ENCODE measurements at places on chromosomes 7 and 10.

- no peak for DNase-seq
Observed at GRCh38 chr7:134752006-134752760, 27.3 kb upstream of the CALD1 start.

GRCh38 chr7:6376820-6377219 is 70.9 kb downstream of the DAGLB start:
- no peak for DNase-seq

GRCh38 chr10:101120884-101121653 is 10.0 kb upstream of the TLX1 start:
- DNase-seq, result no peak

- DNase-seq, result no peak
Observed at GRCh38 chr7:134502463-134503371, 24.6 kb upstream of the AKR1B10 start.

DNA sequence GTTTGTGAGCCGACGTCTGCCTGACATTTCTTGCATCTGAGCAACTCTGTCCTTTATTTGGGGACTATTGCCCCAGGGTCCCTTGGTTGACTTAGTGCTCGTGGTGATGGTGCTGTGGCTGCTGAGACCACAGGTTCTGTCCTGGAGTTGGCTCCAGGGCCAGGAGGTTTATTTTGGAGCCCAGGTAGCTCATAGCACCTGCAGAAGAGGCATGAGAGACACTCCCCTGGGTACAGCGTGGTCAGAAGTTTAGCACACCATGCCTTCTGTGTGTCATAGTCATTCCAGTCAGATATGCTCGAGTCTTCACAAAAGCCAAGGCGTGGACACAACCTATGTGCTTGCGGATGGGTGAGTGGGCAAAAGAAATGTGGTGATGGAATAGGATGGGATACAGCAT is 496.9 kb downstream of the TCERG1L start:
- no peak for DNase-seq

DNA sequence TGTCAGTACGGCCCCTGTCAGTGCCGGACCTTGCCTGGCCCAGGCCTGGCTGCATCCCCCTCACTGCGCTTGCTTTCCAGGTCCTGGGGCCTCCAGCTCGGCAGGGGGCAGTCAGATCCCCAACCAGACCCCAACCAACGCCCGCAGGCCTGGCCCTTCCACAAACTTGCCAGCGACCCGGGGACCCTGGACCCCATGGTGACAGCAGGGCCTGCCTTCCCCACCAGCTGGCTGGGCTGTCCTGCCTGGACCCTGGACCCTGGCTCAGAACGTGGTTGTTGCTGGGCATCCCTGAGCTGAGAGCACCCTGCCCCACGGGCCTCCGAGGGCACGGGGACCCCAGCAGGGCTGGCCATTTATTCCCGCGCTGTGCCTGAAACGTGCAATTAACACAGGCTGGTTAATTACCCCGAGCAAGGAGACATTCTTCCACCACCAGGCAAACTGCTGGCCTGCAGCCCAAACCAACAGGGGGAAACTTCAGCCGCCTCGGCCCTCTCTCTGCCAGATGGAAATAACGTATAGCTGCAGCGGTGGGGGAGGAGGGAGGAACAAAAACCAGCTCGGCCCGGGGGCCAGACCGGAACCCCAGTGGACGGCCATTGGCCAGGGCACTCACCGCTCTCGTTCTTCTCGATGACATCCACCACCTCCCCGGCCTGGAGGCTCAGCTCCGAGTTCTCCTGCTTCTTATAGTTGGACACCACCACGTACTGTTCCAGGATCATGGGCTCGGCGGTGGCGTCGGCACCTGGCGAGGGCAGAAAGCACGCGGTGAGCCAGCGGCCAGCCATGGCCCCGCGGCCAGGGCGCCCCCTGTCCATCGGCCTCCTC is 167.1 kb downstream of the NEURL1 start:
- DNase-seq, result peak; percentile 26

GRCh38 chr10:81179805-81180452 is 642.2 kb downstream of the SH2D4B start:
- no peak for DNase-seq

DNA sequence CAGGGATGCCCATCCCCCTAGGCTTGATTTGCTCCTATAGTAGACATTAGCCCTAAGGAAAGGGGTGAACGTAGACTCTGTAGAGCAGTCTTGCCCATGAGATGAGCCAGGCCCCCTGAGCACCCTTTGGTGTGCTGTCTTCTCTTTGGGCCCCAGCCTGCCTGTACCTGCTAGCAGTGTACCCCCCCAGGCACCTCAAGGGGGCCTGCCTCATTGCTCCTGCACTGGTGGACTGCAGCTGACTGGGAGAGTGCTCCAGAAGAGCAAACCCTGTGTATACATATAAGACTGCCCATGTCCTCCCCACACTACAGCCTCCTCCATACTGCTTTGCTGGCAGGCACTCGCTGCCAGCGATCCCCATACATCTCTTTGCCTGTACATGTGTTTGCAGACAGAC is 206.7 kb downstream of the PCDH15 start:
- DNase-seq, result no peak

GRCh38 chr7:158005531-158005930 is 582.1 kb downstream of the PTPRN2 start:
- DNase-seq, result no peak

DNA sequence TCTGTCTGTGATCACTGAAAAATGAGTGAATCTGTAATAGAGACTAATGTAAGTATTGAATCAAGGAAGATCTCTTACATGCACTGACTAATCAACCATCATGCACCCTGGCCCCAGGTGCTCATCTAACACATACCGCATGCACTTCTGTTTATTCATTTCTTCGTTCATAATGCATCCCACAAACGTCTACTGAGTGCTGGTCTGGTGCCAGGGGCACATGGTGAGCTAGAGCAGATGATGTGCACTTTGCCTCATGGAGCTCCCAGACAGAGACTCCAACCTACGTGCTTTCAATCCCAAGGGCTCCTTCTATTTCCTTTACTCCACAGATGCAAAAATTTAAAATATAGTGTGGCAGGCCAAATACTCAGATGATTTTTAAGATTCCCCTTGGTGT is 10.7 kb downstream of the C10orf90 start:
- no peak for DNase-seq

DNA sequence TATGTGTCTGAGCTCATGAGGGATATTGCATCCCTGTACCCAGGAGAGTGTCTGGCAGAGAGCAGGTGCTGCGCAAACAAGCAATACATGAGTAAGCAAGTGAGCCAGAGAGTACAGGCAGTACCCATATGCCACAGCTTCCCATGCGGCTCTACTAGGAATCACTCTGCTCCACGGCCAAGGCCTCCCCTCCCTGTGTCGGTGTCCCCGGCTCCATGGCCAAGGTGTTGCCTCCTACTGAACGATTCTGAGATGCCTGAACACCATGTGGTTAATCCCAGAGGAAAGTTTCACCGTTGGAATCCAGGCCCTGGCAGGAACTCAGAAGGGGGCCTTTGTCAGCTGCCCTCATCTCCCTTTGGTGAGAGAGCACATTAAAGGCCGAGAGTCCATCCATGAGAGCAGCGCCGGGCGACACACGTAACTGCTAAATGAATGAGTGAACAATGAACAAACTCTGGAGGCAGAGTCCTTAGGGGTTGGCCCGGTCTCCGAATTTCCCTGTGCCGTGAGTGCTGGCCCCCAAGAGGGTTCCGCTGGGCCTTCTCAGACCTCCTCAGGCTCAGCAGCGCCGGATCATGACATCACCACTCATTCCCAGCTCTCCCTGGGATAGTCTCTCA is 136.0 kb upstream of the FAM20C start:
- DNase-seq, result no peak

DNA sequence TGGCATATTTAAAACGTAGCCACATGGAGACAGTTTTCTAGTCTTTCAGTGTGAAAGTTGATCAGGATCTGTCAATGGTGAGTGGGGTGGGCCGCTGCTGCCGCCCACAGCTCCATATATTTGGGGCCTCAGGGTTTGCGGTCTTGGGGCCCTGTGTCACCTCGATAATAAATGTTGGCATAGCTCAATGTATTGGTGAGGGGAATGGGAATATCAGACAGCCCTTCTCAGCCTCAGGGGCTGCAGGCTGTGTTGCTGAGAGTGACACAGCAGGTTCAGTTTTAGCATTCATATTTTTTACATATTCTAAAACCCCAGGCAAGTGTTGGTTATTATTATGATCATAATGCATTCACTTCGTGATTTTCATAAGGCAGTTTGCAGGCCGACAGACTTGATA is 5.3 kb downstream of the CDH23 start:
- no peak for DNase-seq

GRCh38 chr7:140876519-140877248 is 48.0 kb downstream of the BRAF start:
- peak; percentile 45 for DNase-seq

- DNase-seq, result peak; percentile 6
Observed at GRCh38 chr10:30542001-30542894, 87.3 kb downstream of the LYZL2 start.

- DNase-seq, result no peak
Observed at GRCh38 chr10:19929506-19930140, 113.4 kb downstream of the PLXDC2 start.

DNA sequence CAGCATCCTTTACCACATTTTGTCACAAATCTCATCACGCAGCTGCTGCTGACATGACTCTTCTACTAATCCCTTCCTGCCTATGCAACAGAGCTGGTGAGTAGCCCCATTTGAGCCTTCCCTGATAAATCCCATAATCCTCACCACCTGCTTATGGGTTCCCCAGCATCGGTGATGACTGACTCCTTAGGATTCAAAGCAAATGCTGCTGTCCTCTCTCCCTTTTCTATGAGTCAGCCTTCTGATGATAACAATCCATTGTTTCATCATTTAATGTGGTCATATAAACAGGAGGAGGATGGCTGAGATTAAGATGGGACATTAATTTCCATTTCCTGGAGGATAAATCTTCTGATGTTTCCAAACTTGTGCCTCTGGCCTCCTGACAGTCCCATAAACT is 73.4 kb downstream of the SORCS1 start:
- DNase-seq, result no peak

GRCh38 chr7:95687759-95688343 is 84.5 kb upstream of the DYNC1I1 start:
- DNase-seq, result peak; percentile 4

GRCh38 chr10:102648889-102649796 is 4.9 kb downstream of the TRIM8 start:
- DNase-seq, result no peak

GRCh38 chr10:1114719-1115606 is 58.8 kb downstream of the WDR37 start:
- DNase-seq, result no peak

- DNase-seq, result no peak
Observed at GRCh38 chr10:116704926-116705325, 37.4 kb downstream of the HSPA12A start.

GRCh38 chr7:138527746-138528223 is 67.7 kb downstream of the TRIM24 start:
- no peak for DNase-seq

DNA sequence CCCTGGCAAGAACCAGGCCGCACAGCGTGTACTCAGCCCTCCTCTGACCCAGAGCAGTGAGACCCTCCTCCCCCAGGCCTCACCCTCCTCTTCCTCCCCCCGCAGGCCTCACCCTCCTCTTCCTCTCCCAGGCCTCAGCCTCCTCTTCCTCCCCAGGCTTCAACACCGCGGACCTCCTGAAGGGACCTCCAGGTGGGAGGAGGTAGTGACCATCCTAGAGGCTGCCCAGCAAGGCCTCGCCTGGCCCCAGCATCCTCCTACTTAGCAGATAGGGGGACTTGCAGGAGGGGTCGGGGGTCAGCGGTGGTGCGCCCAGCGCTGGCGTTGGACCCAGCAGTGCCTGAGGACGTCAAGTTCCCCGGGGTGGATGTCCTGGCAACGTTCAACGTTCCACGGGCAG is 270.8 kb downstream of the ELFN1 start:
- no peak for DNase-seq

DNA sequence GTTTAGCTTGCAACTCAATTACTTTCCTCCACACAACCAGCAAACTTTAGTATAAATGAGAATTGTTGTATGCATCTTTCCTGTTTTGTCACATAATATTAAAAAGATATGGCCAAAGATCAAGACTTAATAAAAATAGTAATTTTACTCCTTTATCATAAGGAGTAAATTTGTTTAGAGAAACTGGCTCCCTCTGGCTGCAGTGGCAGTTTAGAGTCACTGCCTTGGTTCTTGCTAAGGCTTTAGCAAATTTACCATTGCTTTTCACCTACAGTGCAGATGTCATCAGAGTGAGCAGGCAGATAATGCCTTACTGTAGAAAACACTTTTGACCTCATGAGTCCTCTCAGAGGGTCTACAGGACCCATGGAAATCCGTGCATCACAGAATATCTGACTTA is 2.6 kb downstream of the PRPF18 start:
- no peak for DNase-seq

GRCh38 chr10:133258066-133258817 is 18.4 kb downstream of the ADAM8 start:
- no peak for DNase-seq

GRCh38 chr10:77846718-77847311 is 79.7 kb downstream of the DLG5 start:
- peak; percentile 23 for DNase-seq

GRCh38 chr10:122468926-122469781 is 7.8 kb downstream of the HTRA1 start:
- no peak for DNase-seq

DNA sequence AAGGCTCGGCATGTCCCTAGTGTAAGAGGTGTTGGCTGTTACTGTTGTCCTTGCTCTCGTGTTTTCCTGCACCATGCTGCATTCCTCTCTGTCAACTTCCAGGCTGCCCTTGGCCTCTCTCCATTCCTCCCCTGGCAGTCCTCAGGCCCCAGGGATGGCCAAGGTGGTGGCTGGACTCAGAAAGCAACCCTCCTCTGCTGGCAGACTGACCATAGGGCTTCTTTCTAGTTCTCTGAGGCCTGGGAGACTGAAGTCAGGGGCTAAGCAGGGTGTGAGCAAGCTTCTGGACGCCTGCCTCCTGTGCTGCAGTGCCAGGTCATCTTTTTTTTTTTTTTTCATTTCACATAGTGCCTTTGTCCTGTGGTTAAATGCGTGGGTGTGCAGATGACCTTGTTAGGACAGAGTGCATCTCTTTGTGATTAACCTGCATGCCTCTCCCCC is 72.0 kb downstream of the GOLGA7B start:
- DNase-seq, result no peak

DNA sequence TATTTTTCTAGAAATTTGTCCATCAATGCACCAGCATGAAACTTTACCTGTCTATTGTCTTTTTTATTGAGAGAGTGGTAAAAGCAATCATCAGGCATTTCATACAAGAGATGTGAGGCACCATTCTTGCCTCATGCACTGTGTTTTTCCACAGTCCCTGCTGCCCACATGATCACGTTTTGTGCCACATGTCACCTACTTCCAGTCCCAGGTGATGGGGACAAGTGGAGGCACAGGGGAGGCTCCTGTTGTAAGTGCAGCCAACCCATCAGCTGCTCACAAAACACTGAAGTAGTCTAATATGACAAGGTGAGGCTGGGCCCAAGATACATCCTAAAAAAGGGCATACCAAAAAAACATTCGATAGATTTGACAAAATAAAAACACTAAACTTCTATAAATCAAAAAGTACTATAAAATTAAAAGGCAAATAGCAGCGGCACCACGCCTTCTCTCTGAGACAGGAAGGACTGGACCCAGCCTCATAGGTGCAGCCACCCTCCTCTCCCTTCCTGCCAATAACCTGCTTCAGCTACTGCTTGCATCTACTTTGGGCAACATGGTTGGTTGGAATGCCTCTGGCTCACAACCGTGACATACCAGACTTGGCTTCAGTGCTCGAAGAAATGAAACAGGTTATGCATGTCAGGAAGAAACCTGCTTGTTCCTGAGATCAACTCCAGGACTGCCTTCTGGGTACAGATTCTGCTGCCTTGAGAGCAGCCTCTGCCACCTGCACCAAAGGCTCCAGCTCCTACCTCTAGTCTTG is 2.3 kb downstream of the ZC3HAV1L start:
- DNase-seq, result no peak

GRCh38 chr7:138021889-138022288 is 20.0 kb upstream of the CREB3L2 start:
- DNase-seq, result no peak

GRCh38 chr7:85133006-85133405 is 53.9 kb downstream of the SEMA3D start:
- DNase-seq, result no peak

Measured in bone marrow (tissue), 2 donors.